GOT3 (cell line): ENCODE measurements at places on chromosomes 16 and 17.

DNA sequence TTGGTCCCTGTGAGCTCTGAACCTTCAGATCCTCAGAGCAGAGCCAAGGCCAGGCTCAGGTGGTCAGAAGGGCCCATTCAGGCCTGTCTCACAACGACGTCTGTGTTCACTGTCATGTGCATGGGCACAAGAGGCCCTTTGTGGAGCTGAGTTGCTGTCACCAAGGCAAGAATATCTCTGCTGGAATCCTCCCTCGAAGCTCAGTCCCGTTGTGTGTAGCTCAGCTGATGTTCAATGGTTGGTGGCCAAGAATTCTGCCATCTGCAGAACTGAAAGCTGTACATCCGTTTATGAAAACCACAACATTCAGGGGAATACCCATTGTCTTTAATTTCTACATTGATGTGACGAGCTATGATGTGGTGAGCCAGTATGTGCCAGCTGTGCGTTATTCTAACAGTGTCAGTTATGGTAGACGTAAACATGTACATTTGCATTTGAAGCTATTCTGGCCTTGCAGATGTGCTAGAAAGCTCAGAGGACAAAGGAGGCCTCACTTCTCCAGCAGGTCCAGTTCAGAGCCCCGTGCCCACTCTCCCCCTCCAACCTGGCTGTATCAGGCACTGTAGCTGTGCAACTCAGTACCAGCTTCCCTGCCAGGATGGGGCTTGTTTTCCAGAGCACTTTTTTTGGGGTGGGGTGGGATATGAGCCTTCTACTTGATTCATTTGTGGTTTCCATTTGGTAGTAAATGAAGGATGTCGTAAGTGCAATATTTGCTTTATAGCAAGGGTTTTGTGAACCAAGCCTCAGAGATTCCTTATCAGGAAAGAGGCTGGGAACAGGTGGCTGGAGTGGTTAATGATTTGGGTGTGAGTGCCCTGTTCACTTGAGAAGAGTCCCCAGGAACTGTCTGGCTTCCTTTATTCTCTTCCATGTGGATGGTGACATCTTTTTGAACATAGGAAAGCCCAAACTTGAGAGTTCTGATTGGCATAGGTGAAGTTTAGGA, 56.1 kb downstream of the B9D1 start:
- no peak for DNase-seq

DNA sequence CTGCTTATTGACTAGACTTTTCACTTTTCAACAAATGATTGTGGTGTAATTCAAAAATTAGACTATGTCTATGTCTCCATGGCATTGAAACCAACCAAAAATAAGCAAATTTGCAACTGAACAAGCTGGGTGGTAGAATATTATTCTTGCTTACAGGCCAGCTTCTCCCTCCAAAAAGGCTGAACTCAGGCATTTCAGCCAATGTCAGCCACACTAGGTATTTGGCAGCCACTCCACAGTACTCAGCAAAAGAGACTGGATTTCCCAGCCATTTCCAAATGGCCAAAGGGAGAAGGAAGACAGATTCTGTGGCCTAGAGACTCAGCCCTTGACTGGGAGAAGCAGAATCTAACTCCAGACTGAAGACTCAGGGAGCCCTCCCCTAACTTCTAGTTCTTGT, 121.8 kb upstream of the IRX5 start:
- no peak for DNase-seq

DNA sequence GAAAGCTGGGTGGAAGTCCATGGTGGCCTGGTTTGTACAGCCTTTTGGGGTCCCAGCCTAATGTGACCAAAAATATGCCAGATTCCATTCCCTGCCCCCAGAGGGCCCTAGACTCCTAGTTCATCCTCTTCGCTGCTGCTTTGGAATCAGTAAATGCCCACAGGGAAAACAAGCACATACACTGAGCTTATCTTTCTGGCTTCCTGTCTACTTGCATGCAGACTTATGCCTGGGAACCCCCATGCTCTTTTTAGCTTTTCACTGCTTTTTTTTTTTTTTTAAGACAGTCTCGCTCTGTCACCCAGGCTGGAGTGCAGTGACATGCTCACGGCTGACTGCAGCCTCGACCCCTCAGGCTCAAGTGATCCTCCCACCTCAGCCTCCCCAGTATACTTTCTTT, 6.2 kb upstream of the CD300LG start:
- no peak for DNase-seq

GRCh38 chr16:83402967-83403366, 404.8 kb upstream of the HSBP1 start:
- no peak for DNase-seq

GRCh38 chr16:9772526-9773225, 409.6 kb downstream of the GRIN2A start:
- no peak for DNase-seq

GRCh38 chr17:28472871-28473497, 460 bp upstream of the SLC13A2 start:
- no peak for DNase-seq

DNA sequence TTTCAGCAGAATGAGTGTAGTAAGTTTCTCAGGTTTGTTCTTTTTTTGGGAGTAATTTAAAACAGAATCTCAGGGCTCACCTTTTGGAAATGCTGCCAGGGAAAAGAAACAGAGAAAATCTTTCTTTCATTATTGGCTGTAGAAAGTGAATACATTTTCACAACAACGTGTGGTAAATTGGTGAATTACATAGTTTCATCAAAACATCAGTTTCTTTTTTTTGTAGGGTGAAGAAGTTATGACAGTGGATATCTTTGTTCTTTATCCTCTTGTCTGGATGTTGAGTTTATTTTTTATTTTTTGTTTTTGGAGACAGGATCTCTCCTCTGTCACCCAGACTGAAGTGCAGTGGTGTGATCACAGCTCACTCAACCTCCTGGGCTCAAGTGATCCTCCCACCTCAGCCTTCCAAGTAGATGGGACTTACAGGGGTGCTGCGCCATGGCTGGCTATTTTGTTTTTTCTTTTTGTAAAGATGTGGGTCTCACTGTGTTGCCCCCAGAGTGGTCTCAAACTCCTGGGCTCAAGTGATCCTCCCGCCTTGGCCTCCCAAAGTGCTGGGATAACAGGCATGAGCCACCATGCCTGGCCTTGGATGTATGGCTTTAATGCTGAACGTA, 2.4 kb downstream of the ZNF267 start:
- no peak for DNase-seq

DNA sequence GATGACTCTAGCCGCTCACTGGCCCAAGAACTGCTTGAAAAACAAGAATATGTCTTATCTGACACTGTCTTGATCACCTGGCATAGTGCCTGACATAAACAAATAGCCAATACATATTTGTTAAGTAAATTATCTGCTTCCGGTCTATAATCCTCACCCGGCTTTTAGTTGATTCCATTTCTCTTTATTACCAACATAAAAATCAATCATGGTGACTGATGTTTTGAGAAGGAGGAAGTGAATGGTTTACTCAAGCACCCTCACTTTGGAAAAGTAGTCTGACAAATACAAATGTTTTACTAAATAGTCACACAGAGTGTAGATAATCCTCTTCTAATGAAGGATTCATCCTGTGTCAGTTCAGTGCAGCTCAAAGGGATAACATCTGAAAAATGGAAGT, 47.0 kb downstream of the SKAP1 start:
- no peak for DNase-seq

DNA sequence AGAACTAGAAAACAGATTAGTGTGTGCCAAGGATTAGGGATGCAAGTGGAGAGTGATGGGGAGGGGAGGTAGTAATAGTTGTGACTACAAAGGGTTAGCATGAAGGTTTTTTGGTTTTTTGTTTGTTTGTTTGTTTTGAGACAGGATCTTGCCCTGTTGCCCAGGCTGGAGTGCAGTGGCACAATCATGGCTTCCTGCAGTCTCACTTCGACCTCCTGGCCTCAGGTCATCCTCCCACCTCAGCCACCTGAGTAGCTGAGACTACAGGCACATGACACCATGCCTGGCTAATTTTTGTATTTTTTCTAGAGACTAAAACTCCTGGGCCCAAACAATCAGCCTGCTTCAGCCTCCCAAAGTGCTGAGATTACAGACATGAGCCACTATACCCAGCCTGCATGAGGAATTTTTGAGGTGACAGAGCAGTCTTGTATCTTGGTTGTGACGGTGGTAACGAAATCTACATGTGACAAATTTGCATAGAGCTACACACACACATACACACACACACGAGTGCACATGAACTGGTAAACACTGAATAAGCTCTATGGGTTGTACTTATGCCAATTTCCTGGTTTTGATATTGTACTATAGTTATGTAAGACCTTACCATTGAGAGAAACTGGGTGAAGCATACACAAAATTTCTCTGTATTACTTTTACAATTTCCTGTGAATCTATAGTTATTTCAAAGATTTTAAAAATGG, 59.6 kb upstream of the TOM1L1 start:
- no peak for DNase-seq

DNA sequence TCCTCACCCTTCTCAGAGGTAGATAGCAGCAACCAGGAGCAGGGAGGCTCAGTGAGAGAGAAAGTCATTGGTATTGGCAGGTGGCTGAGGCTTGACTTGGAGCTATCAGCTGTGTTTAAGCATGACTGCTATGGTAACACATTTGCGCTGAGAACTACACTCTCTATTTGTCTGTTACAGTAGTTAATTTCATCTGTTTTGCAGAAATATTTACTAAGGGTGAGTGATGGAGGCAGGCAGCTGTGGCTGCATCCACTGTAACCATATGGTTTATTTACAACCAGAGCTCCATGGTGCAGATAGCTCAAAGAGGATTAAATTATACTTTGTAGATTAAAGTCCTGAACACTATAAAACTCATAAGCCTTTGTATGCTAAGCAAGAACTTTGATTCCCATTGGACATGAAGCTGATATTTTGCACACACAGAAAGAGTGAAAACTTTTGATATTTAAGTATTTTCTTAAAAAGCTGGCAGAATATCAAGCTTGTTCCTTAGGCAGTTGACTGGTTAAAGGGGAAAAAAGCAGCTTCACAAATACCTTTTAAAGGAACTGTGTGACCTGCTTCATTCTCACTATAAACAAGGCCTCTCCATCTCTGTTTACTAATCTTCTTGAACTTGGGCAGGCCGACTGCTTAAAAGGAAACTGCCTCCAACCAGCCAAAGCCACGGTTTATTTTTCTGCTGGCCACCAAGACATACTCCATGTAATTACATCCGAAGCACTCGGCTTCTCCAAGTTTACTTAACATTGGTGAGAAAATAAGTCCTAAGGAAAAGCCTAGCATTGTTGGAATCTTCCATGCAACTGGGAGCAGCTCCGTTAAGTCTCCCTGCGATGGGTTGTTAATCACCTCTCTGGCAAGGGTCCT, 299.8 kb upstream of the ZFHX3 start:
- DNase-seq, result no peak

DNA sequence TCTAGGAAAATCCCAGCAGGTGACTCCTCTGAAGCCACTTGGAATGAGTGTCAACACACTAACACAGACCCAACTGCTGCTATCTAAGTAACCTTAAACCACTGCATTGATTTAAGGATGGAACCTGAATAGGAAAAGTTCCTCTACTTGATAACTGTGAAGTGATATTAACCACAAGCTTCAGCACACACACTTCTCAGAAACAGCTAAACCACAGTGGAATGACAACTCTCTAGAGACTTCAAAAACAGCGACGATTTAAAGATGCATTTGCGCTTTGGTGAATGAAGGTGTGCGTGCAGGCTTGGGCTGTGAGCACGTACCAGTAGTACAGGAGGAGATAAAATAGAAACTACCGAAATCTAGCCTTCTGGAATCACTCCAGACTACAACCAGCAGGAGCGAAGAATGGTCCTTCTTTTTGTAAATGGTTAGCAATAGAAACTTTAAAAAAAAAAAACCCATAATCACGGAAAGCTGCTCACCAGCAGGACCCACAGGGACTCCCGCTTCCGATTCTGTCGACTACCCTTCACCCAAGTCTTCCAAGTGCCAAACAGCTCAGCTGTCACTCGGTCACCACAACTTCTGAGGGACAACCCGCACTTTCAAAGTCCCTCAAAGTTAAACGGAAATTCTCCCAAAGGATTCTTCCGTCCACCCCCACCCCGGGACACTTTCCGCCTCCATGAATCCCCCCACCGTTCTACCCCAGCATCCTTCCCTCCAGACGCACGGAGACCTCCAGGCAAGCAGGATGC, 137.7 kb upstream of the CORO6 start:
- DNase-seq, result no peak

DNA sequence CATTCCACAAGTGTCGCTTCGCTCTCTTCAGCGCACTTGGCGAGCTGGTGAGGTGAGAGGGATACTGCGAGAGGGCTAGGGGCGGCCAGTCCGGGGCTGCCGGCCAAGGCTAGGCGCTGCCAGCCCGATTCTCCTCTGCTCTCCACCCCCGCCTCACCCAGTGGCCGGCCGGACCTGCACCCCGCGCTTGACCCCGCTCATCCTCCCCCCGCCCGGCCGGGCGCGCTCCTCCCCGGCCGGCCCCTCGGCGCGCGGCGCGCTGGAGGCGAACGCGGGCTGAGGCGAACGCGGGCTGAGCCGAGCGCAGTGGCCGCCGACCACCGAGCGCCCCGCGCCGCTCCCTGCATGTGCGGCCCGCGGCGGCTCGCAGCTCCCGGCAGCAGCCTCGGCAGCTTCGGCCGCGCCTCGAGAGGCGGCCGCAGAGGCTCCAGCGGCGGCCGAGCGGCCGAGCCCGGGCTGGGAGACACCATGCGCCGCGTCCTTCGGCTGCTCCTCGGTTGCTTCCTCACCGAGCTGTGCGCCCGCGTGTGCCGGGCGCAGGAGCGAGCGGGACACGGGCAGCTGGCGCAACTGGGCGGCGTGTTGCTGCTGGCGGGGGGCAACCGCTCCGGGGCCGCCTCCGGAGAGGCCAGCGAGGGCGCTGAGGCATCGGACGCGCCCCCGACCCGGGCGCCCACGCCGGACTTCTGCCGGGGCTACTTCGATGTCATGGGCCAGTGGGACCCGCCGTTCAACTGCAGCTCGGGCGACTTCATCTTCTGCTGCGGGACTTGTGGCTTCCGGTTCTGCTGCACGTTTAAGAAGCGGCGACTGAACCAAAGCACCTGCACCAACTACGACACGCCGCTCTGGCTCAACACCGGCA, at the start of gene SHISA9:
SHISA9 (plus strand) TSS at position 2 of the 865 bp plus-strand sequence.
- no peak for DNase-seq

DNA sequence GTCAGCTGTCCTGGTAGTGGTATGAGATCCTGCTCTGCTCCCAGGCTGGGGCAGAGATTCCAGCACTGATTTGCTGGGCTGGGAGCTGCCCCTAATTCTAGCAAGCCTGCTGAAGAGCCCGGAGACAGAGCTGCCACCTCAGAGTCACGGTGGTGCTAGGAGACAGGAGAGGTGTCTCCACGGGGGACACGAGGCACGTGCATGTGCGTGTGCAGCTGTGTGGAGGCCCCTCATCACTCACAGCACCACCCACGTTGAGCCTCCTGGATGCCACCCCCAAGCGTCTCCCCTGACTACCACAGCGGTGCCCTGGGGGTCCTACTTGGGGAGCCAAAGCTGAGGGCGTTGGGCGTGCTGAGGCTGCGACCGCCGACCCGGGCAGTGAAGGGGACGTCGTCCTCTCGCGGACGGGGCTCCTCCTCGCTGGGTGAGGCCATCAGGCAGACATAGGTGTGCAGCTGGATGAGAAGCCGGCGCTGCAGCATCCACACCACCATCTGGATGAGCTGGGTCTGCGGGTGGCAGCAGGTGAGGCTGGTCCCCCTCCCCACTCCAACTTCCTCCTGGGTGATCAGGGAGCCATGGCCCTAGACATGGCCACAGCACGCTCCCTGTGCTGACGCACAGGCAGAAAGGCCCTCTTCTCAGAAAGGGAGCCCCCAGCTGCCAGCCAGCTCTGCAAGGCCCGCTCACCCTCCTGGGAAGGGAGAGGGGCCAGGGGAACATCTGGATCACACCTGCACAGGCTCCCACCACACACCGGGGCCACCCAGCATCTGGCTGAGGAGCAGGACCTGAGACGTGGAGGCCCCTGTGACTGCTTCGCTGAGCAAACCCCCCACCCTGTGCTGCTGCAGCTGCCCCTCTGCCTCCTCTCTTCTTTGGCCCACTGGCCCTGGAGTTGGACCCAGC, 11.6 kb downstream of the MPG start:
- no peak for DNase-seq

GRCh38 chr16:17382514-17382913, 88.2 kb downstream of the XYLT1 start:
- no peak for DNase-seq
